Chondrocyte (in vitro differentiated cells): ENCODE measurements at places on chromosomes 5 and 9. TPM values are rescaled to one million over a fixed set of nuclear protein-coding genes. Genes with fewer than 3 reads are reported as not detected.

Gene LCN1
- total RNA-seq = 0.60 TPM in 1 of 3 replicates, not detected in the others

Gene NR5A1
- not detected in 3 replicates for total RNA-seq

Gene ADGRD2
- total RNA-seq = not detected in 3 replicates

Gene C5orf63
- 0.46 to 0.77 TPM (median 0.50 TPM) in 3 replicates for total RNA-seq

GRCh38 chr9:79884546-79884945 is 312.8 kb downstream of the TLE4 start:
- H3K27ac ChIP-seq = no peak overlapping the region
- H3K36me3 ChIP-seq = no peaks in the 10 kb centered on the region
- H3K27me3 ChIP-seq = peaks cover 5% of the 10 kb centered on the region
- no peak for DNase-seq
- no peaks in the 10 kb centered on the region for H3K4me1 ChIP-seq

DNA sequence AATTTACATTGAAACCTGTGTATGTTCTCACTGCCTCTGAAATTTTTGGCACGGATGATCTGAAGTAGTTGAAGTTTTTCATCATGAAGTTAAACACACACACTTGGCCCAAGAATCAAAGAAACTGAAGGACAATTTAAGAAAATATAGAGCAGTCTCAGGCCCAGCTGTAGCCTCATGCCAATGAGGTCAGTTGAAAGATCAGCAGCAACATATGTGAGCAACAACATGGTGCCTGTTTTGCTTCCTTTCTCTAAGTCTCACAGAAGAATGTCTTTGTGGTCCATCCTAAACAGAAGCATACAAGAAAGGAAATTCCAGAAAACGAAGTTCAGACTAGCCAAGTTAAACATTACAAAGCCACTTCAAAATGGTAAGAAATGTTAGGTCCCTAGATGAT is 1737.2 kb downstream of the MAT2B start:
- H3K4me3 ChIP-seq = no peak overlapping the region
- H3K4me1 ChIP-seq = peaks cover 5% of the 10 kb centered on the region
- peaks cover 2% of the 10 kb centered on the region for H3K36me3 ChIP-seq
- no peak overlapping the region for H3K27ac ChIP-seq
- no peaks in the 10 kb centered on the region for H3K27me3 ChIP-seq
- DNase-seq = no peak

GRCh38 chr5:95915999-95916686 is 45.5 kb downstream of the ELL2 start:
- DNase-seq = no peak
- H3K36me3 ChIP-seq = peaks cover 16% of the 10 kb centered on the region
- no peak overlapping the region for H3K4me3 ChIP-seq
- peaks cover 24% of the 10 kb centered on the region for H3K4me1 ChIP-seq
- no peaks in the 10 kb centered on the region for H3K27me3 ChIP-seq
- peak overlapping the region; percentile 9 for H3K27ac ChIP-seq

DNA sequence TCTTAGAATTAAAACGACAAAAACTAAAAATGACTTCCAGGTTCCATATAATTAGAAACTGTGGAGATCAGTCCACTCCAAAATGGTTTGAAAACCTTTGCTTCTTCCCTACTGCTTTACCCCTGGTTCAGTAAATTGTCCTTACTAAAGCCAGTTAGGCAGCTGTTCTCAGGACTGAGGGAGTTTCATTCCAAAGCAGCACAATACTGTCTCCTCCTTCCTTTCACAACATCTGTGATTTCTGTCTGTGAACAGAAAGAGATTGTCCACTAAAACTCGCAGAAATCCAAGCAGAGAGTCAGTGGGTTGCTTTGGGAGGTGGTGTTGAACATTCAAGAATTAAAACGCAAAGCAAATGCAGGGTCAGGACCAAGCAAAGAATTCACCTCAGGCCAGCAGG is 740.8 kb upstream of the ZNF608 start:
- H3K4me3 ChIP-seq = no peak overlapping the region
- peaks cover 48% of the 10 kb centered on the region for H3K4me1 ChIP-seq
- H3K27ac ChIP-seq = peak overlapping the region; percentile 71
- DNase-seq = no peak

DNA sequence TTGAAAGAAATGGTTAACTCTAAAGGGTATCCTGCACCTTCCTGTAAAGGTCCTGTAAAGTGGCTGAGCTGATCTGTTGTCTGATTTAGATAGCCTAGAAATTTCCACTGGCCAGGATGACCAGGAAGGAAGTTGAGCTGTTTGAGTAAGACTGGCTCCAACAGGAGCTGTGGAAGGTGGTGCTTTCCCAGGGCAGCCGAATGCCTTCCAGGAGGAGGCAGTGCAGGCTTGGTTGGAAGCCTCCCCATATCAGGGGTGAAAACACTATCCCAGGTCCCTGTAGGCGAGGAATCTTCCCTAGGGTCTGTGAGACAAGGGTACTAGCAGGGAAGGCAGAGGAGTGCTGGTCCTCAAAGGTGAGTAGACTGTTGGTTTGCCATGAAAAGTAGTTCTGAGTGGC is 98.4 kb downstream of the LIX1 start:
- no peaks in the 10 kb centered on the region for H3K27me3 ChIP-seq
- H3K4me1 ChIP-seq = peaks cover 6% of the 10 kb centered on the region
- H3K27ac ChIP-seq = no peak overlapping the region
- DNase-seq = no peak

DNA sequence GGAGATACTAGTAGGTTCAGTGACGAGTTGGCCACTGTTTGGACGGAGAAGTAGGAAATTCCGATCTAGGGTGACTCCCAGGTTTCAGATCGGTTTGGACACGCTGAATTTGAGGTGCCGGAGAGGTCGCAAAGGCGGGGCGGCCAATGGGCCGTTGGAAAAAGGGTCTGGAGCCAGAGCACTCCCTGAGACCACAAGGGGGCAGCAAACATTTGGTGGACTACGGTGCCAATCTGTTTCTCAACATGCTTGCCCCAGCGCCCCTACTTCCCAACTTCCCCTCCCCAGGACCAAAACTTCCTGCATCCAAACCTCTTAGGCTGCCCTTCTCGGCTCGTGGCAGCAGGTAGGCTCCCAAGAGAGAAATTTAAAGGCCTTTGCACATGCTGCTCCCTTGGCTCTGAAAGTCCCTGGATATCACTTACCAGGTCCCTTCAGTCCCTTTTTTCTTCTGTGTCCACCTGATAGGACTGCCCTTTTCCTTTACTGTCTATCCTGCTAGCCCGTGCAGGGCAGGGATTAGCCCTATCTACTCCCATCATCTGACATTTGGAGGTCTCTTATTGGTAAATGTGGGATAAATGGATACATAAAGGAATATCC is 992 bp upstream of the RPP25L start:
- H3K27me3 ChIP-seq = no peaks in the 10 kb centered on the region
- H3K4me1 ChIP-seq = peaks cover 19% of the 10 kb centered on the region
- peak overlapping the region; percentile 75 for H3K4me3 ChIP-seq
- H3K27ac ChIP-seq = peak overlapping the region; percentile 87
- no peak for DNase-seq
- H3K36me3 ChIP-seq = peaks cover 8% of the 10 kb centered on the region
